ENCODE measurements at places on chromosomes 2 and 18.

- no peak for DNase-seq
Observed at GRCh38 chr2:240911641-240912265, 5.6 kb downstream of the CROCC2 start.

- DNase-seq = peak; percentile 51
Observed at GRCh38 chr18:39019989-39020388, 1454.4 kb upstream of the CELF4 start.

- no peak for DNase-seq
Observed at GRCh38 chr2:45637440-45637839, 14.0 kb upstream of the PRKCE start.

DNA sequence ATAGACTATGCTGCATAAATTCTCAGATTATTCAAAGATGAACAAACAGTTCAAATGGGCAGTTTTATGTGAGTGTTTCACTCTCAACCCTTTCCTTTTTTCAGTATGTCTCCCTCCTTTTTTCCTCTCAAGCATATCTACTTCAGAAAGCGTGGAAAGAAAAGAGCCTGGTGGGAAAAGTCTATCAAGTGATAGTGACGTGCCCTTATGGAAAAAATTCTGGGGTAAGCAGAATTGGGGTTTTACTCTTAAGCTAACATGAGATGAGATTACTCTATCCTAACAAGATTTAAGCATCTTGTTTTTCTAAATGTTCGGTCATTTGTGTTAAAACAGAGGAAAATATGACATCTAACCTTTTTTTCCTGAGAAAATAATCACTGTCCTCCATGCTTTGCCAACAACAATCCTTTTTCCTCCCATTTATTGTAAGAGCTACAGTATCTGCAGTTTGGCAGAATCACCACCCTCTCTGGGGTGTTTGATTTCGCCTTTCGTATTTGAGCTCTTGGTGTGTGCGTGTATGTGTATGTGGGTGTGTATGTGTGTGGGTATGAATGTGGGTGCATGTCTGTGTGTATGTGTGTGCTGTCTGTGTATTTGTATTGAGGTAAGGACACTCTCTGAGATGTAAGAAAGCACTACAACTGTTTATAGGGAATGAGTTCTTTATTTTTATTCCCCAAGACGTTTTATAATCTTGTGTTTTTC is 143.9 kb upstream of the L3MBTL4 start:
- no peak for DNase-seq

DNA sequence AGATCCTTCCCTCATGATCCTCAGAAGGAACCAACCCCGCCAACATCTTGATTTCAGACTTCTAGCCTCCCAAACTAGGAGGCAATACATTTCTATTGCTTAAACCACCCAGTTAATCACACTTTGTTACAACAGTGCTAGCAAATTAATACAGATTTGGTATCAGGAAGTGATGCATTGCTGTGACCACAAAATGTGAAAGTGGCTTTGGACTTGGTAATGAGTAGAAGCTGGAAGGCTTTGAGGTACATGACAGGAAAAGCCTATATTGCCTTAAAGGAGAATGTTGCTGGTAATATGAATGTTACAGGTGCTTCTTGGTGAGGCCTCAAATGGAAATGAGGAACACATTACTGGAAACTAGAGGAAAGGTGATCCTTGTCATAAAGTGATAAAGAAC is 260.3 kb downstream of the SATB2 start:
- DNase-seq = no peak

- no peak for DNase-seq
Observed at GRCh38 chr18:3458378-3458777, 8.4 kb downstream of the TGIF1 start.

DNA sequence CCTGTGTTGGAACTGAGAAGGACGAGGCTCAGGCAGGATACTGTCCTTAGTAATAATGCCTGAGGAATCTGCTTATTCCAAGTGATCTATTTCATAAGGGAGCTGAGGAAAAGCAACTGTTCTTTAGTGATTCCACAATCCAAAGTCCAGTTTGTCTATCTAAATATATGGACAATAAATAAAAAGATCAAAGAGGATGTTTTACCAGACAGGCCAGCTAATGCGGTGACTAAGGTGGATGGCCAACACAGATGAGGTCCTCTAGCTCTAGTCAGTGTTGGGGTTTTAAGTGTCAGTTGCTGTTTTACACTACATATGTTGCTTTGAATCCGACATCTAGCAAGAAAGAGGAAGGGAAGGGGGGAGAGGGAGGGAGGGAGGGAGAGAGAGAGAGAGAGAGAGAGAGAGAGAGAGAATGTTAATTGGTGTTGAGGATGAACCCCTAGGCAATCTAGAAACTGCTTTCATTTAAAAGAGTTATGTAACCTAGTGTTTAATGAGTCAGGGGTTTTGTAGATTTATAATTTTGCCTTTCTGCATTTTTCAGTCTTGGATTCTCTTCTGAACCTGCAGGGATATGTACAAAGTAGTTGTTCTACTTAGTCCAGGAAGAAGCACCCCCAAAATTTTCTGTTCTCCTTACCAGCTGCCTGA is 27.0 kb upstream of the SCN1A start:
- DNase-seq = no peak

DNA sequence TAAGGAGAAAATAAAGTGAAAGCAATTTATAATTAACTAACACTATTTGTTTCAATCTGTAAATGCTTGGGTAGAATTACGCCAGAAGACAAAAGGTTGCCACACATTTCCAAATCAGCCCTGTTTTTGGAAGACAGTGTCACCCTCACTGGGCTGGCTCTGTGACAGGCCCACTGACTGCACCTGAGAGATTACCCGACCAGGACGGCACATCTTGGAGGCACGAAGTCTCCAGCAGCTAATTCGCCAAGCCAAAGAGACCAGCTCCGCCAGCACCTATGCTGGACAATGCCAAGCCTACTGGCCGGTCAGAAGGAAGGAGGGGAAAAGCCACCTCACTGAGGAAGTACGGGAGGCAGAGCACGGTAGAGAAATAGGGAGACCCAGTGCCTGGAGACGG is 61.9 kb downstream of the CYB5A start:
- no peak for DNase-seq

GRCh38 chr2:174749793-174750192 is 14.5 kb downstream of the CHRNA1 start:
- DNase-seq = no peak

GRCh38 chr18:41323044-41323443 is 632.0 kb upstream of the PIK3C3 start:
- DNase-seq = no peak

- DNase-seq = no peak
Observed at GRCh38 chr2:168501466-168502065, 45.5 kb downstream of the CERS6 start.

DNA sequence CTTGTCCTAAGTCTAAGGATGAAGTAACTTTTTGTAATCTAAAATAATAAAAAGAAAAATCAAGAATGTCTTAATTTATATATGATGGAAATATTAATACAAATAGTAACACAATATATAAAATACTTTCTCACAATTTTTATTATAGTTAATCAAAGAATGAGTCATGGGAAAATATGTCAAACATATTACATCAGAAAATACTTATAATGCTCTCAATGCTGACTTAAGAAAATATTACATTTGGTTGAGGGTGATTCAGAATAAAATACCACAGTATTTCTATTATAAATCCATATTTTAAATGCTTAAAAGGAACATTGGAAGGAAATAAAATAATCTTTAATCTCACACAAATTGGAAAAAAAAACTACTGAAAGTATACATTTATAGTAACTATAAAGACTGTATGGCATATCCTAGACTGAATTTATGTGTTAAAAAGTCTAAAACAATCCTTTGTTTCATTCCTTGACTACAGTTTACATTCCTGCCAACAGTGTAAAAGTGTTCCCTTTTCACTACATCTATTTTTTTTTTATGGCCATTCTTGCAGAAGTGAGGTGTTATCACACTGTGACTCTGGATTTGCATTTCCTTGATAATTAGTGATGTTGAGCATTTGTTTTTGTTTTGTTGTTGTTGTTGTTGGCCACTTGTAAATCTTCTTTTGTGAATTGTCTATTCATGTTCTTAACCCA is 1573.5 kb upstream of the ACVR2A start:
- no peak for DNase-seq

DNA sequence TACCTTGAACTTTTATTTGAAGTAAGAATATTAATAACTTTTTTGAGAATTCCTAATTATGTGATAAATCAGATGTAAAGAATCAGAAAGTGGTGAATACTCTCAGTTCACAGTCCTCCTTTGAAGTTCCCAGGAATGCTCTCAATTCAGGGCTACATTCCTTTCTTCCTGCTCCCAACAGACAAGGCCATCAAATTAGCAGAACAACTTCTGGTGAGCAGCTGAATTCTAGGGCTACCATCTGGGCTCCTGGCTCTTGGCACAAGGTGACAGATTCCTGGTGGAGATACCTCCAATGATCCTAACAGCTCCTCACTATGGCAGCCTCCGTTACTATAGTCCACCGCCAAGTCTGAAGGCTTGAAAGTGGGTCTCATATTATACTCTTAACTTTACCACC is 37.8 kb upstream of the OLA1 start:
- peak; percentile 42 for DNase-seq

DNA sequence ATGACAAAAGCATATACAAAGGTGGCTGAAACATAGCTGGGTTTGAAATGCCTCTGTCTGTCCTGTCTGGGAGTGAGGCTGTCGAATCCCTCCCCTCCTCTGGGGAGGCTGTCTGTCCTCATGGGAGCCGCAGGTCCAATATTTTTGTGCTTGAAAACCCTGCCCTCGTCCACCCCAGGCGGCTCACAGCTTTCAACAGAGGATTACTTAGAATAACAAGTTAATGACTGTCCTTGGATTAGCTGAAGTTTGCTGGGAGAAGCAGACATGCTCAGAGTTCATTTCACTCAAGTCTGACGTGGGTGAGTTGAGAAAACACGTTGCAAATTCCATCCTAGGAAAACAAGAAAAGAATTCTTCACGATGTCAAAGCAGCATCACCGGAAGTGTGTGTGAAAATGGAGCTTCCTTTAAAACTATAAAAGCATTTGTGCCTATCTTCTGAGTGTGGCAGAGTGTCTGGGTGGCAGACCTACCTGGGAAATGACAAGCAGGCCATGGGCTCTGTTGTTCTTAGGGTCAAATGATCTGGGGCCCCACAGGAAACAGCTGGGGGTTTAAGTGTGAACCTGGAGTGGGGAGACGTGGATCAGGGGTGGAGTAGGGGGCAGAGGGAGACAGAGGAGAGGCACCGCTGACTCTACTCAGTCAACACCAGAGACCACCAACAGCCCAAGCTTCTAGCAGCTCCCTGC is 77.1 kb downstream of the DDX1 start:
- DNase-seq = peak; percentile 49

GRCh38 chr2:49044350-49045079 is 109.8 kb downstream of the FSHR start:
- DNase-seq = peak; percentile 13

DNA sequence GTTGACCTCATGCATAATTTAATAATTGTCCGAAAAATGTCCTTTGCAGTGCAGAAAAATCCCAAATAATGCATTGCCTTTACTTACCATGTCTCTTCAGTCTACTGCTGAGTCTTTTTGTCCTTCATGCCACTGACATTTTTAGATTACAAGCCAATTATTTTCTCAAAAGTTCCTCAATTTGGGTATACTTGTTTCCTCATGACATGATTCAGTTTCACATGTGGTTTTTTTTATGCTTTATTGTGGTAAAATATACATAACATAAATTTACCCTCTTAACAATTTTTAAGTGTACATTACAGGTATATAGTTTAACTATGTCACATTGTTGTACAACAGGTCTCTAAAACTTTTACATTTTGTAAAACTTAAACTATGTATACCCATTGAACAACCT is 81.0 kb downstream of the EPC2 start:
- no peak for DNase-seq

DNA sequence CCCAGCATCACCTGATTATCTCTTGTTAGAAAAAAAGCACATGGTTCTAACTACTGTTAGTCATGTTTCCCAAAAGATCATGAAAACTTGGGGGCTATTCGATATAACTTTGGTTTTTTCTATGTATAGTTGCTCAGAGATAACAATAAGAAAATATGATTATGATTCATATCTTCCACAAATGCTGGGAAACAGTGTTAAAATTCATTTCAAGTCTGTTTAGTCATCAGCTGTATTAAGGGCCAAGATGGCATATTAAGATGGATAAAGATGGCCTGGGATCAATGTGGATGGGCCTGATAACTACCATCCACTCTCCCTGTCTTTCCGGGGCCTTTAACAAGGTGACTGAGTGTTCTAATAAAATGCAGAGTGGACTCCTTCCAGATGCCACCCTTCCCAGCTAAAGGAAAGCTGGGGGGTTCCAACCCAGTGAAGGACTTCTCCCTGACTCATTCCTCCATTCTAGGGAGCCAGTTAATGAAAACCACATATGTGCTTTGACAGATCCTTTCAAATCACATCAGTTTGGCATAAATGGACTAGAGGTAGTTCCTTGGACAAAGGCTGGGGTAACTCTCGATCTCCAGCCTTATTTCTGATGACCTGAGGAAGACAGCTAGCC is 221.6 kb downstream of the VAPA start:
- DNase-seq = no peak

GRCh38 chr18:49813069-49813318 is 339 bp downstream of the ACAA2 start:
- DNase-seq = peak; percentile 56

GRCh38 chr2:180048251-180048650 is 41.2 kb upstream of the CWC22 start:
- DNase-seq = no peak

DNA sequence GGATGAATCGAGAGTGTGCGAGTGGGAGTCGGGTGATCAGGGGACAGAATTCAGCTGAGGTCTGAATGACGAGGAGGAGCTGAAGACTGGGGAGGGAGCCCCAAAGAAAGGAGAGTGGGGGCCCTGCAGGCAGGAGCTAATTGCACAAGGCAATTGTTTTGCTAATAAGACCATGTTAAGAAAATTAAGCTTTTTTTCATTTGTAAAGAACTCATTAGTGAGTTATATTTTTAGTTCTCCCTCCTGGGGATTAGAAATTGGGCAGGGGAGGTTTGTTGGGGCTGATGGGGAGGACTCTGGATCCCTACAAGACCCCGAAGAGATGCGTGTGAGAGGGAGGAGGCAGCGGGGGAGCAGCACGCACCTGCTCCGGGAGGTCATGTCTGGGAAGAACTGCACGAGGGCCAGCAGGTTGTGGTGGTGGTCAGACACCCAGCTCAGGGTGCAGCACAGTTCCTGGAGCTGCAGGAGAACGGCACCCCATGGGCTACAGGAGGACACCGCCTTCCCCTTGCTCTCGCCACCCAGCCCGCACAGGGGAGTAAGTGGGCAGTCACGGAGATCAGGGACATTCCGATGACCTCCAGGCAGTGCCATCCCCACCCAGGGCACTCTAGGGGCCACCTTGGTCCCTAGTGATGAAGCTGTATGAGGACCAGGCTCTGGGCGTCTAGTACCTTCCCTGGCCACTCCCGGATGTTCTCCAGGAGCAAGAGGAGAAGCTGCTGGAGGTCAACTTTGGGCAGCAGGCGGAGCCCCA is 51.1 kb upstream of the SEMA4C start:
- DNase-seq = no peak

DNA sequence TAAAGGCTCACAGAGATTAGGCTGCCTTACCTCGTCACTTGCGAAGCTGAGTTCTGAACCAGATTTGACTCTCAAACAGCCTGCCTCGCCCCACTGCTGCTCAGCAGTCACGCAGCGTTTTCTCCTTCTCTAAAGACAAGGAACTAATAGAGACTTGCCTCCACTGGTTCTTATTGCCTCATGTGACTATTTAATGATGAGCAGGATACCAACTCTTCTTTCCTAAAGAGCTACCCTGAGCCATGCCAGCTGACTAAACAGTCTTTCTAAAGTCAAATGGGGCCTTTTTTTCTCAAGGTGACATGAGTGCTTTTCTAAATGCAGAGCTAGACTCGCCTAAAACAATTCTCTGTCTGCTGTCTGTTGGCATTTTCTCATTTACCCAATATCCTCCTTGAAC is 147.5 kb downstream of the NCKAP5 start:
- no peak for DNase-seq

- no peak for DNase-seq
Observed at GRCh38 chr18:4333043-4333442, 122.1 kb downstream of the DLGAP1 start.

All from ELF-1 (cell line).